ENCODE measurements at places on chromosomes 4 and X.
A peak's percentile ranks its signal among the peaks of the same experiment; 100 is the strongest.

DNA sequence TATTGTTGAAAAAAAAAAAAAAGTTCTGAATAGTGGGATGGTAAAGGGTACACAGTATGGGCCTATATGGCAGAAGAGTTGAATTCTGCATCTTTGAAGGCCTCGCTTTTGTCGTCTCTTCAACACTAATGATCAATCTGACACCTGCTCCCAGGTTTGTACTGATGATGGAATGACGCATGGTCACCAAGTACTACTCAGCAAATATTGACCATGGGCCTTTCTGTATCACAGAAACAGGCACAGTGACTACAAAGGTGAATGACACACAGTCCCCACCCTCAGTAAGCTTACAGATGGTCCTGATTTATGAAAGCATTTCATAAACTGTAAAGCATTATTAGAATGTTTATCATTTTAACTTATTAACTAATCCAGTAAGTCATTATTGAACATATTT is 152.6 kb downstream of the LDB2 start:
- no peak for DNase-seq

DNA sequence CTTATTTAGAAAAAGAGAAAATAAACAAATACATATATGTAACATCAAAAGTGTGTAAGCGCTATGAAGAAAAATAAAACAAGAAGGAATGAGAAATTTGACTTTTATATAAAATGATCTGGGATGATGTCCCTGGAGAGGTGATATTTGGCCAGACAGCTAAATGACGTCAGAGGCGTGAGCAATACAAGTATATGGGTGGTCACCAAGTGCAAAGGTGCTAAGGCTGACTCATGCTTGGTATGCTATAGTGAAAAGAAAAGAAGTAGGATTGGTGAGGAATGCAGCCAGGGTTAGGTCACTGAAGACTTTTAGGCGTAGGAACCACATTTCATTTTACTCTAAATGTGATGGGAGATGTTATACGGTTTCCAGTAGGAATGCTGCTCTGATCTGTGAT is 1049.1 kb upstream of the TENM3 start:
- DNase-seq: no peak

DNA sequence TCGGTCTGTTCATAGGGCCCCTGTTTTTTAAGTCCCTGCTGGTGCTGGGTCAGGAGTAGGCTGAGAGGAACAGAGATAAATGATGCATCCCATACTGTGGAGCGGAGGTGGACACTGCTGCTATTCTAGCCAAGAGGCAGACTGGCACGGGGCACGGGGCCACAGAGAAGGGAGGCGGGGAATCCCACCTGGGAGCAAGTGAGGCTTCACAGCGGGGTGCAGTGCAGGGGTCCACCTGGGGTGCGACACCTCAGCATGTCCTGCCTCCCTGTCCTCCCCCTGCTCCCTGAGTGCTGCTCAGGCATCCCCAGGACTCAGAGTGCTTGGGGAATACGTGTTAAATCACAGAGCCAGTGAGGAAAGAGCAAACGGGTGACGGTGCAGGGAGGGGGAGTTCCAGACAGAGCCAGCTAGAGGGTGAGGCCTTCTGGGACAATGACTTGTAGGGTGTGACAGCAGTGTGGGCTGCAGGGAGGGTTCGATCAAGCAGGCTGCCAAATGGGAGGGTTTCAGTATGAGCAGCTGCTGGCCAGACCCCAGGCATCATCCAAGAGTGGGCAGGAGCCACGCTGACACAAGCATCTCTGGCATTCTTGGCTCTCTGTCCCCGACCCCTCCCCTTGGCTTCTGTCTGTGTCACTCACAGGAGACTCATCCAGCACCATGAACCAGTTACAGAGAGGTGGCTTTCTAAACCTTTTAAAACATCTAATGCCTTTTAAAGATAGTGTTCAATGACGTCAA is 13.7 kb upstream of the HTRA3 start:
- no peak for DNase-seq

- no peak for DNase-seq
These were observed 18.0 kb upstream of the MANBA start for GRCh38 chr4:102778720-102779119.

DNA sequence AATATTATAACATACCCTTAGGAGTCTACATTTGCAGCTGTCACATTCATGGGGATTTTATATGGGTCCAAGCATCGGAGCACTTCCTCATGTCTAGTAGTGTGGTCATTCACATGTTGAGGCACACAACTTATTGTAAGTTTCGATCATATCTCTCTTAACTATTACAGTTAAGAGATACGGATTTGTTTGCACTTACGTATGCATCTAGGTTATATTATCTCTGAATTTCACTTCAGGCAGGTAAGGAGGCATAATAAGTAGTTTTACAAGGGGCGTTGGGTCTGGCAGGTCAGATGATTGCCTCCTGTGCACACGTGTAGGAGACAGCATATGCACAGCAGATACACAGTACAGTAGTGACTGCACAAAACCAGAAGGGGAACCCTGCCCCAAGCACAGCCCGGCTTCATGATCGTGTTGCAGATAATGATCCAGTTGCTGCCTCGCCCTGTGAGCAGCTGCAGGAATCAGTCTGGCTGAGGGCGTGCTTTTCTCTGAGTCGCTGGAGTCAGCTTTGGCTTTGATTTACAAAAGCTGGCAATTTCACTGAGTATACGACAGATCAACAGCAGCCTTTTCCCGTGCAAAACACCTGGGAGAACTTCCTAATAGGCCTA is 302.9 kb upstream of the GATB start:
- DNase-seq: peak; percentile 87

- DNase-seq: no peak
These were observed 11.6 kb downstream of the SYTL4 start for GRCh38 chrX:100720301-100720700.

DNA sequence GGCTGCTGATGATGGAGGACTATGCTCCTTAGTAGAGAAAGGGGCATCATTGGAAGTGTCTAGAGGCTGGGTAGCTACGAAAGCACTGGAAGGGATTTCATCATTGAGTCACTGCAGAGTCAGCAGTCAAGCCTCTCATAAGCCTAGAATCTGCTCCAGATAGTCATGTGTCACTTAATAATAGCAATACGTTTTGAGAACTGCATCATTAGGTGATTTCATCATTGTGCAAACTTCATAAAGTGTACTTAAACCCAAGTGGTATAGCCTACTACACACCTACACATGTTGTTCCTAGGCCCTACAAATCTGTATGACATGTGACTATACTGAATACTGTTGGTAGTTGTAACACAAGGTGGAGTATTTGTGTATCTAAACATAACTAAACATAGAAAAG is 165.6 kb downstream of the PTTG2 start:
- DNase-seq: no peak

GRCh38 chr4:75637176-75637575 is 6.8 kb upstream of the CDKL2 start:
- no peak for DNase-seq

- DNase-seq: no peak
These were observed 130.0 kb downstream of the SOWAHB start for GRCh38 chr4:76767983-76768382.

GRCh38 chrX:106404512-106404911 is 207.3 kb upstream of the RADX start:
- DNase-seq: no peak

GRCh38 chrX:13340182-13340791 is 20.4 kb upstream of the ATXN3L start:
- DNase-seq: no peak

DNA sequence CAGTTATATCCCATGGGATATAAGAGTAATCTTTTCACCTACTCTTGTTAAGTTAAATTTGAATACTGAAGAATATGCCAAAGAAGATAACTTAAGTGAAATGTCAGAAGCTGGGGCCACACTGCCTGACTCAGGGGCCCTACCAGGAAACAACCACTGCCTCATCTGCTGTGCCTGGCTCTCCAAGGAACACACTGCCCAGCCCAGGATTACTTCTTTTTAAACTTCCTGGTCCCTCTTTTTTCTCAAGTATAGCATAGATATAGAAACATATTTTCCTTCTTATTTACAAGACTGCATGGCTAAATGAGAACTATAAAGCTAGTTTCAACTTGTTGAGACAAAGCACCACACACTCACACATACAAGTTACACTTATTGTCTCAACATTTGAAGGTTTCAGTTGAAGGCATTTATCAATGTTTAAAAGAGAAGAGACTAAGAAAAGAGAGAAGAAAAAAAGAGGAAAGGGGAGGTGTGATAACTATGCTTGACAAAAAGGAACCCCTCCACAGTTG is 45.2 kb downstream of the MAML3 start:
- no peak for DNase-seq

DNA sequence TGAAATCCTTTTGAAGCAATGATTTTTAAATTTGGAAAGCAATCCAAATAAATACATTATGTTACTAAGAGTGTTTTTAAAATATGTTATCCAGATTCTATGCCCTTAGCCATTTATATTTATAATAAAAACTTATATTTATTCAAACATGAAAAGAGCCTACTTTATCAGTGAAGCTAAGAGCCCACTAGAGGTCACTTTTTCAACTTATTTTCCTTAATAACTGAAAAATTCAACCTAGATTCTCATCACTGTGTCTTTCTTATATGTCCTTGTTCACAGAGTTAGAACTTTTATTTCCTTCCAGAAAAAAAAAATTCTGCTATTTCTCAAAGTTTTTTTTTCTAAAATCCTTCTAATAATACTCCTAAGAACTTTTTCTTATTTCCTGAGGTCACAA is 23.9 kb downstream of the PRDM8 start:
- no peak for DNase-seq

DNA sequence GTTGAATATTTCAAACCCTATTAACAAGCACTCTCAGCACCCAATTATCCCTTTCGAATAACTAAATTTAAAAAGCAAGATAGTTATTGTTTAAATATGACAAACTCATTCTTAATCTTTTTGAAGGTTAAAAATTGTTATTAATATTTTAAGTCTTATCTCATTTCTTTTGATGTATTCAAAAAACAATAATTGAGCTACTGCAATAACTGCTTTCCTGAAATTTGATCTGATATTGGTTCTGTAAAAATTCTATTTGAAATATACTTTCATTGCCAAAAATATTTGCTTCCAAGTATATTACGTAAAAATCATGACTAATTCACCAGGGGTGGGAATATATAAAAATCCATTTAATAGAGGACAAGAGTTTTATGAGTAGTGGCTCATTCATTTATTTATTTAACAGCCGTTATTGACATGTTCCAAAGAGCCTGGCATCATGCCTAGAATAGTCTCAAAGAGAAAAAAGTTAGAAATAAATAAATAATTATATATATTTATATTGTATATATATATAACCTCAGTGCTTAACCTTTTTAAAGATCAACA is 34.4 kb downstream of the GLRA3 start:
- no peak for DNase-seq

GRCh38 chr4:125266901-125267604 is 47.7 kb upstream of the FAT4 start:
- no peak for DNase-seq

DNA sequence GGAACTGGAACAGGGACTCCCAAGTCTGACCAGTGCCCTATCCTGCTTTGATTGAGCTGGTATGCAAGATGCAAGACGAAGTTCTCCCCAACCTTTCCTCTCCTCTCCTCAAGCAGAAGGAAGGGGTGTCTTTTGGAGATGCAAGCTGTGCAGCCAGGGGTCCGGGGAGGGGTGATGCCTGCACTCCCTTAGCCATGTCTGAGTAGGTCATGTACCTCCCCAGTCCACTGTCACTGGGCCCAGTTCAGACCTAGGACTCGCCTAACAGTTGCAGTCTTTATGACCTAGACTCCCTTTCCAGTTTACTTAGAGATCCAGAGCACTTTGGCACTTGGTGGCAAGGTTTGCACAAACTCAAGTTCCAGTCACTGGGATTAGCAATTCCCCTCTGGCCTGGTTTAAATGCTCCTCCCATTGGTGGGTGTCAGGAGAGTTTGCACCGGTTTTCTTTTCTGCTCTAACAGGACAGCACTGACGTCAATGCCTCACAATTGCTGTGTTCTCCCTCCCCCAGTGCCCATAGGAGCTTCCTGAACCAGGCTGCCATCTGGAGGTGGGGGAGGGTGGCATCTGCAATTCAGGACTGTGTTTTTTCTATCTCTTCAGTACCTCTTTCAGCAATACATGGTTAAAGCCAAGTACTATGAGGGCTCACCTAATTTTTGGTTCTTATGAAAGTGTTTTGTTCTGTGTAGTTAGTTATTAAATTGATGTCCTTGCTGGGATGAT is 782.2 kb downstream of the ARAP2 start:
- DNase-seq: peak; percentile 65

DNA sequence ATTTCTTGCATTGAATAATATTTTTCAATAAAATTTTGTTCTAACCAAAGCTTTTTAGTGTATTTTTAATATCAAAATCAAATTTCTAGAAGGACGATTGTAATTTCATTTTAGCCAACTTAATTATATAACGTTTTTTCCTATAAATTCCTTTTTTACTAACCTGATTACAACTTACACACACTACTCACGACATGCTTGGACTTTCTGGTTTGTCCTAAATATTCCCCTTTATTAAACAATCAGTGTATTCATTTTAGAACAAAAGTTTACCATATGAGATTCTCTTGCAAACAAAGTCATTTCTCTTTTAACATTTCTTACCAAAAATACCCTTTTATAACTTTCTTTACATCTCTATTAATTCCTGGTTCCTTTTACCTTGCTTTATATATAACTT is 173.7 kb downstream of the PWWP3B start:
- no peak for DNase-seq

DNA sequence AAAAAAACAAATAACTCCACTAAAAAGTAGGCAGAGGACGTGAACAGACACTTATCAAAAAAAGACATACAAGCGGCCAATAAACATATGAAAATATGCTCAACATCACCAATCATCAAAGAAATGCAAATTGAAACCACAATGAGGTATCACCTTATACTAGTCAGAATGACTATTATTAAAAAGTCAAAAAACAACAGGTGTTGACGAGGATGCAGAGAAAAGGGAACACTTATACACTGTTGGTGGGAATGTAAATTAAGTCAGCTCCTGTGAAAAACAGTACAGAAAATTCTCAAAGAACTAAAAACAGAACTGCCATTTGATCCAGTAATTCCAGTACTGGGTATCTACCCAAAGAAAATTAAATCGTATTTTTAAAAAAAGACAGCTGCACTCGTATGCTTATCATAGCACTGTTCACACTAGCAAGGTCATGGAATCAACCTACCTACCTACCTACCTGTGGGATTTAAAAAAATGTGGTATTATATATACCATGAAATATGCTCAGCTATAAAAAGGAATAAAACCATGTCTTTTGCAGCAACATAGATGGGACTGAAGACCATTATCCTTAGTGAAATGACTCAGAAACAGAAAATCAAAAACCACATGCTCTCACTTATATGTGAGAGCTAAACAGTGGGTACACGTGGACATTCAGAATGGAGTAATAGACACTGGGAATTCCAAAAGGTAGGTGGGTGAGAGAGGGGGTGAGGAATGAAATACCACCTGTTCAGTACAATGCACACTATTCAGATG is 24.8 kb upstream of the PTPN13 start:
- no peak for DNase-seq

- peak; percentile 66 for DNase-seq
These were observed 2.5 kb downstream of the CPEB2 start for GRCh38 chr4:15004739-15005301.

DNA sequence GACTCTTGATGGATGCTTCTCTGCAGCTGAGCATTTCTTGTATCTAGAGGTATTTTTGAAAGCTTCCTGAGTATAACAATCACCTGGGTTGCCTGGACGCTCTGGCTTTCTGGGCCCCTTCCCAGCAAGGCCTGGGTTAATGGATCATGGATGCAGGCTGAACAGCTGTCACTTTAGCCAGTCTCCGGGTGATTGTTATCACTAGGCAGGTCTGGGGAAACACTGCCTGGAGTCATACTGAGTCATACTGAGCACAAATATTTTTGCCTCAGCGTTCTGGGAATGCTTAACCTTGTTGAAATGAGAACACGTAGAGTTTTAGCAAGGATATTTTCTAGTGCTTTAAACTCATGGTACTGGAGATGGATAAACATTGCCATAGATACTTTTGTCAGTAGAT is 102.6 kb downstream of the PHEX start:
- DNase-seq: no peak
